ENCODE measurements at places on chromosomes 2 and 18.

- no peak for DNase-seq
Measured at GRCh38 chr2:182229297-182229696, 197.5 kb downstream of the PDE1A start.

DNA sequence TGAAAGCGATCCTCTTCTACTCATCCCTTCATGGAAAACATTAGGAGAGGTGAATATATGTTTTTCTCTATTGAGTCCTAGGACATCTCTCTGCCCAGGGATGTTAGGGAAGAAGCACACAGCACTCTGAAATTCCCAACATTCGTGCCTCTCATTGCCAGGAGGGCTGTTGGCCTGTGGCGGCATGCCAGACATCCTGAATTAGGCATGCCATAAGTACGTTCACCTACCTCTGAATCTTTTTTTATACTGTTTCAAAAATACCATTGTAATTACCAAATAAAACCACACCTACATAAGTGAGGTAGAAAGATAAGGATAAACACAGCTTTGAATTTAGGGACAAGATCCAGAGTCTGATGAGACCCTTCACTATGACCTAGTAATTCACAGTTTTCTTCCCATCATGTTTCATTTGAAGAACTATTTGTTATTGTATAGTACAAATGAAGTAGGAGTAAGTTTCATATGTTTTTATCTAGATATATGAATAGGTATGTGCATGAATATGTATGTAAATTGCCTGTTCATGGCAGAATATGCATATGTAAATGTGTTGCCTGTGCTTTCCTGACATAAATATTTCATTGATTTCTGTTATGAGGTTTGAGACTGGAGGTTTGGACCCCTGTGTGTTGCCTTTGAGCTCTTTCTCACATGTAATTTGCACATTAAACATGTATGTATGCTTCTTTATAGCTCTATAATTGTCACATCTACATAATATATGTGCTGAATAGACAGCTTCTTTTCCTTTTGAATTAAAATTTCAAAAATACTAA is 66.6 kb upstream of the STAM2 start:
- no peak for DNase-seq

DNA sequence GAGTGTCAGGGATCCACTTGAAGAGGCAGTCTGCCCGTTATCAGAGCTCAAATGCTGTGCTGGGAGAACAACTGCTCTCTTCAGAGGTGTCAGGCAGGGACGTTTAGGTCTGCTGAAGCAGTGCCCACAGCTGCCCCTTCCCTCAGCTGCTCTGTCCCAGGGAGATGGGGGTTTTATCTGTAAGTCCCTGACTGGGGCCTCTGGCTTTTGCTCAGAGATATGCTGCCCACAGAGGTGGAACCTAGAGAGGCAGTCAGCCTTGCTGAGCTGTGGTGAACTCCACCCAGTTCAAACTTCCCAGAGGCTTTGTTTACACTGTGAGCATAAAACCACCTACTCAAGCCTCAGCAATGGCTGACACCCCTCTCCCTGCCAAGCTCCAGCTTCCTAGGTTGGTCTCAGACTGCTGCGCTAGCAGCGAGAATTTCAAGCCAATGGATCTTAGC is 38.1 kb downstream of the PLEK start:
- no peak for DNase-seq

- no peak for DNase-seq
Measured at GRCh38 chr2:220220009-220220408, 592.6 kb downstream of the SLC4A3 start.

- no peak for DNase-seq
Measured at GRCh38 chr2:177606636-177607035, 214.1 kb downstream of the AGPS start.

DNA sequence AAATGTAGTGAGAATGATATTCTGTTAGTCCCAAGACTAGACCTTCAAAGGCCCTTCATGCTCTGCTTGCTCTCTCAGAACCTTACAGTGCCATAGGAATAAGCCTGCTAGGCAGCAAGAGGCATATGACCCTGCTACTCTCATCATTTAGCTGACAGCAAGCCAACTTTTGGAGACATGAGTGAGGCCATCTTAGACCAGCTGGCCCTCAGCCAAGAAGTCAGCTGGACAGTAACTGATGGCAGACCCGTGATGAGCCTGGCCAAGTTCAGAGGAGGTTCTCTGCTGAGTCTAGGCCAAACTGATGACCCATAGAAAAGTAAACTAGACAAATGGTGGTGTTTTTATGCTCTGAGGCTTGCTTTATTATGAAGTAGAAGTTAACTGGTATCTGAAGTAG is 82.6 kb downstream of the C18orf54 start:
- no peak for DNase-seq

- DNase-seq, result no peak
Measured at GRCh38 chr18:61635901-61636528, 256.8 kb downstream of the RNF152 start.

DNA sequence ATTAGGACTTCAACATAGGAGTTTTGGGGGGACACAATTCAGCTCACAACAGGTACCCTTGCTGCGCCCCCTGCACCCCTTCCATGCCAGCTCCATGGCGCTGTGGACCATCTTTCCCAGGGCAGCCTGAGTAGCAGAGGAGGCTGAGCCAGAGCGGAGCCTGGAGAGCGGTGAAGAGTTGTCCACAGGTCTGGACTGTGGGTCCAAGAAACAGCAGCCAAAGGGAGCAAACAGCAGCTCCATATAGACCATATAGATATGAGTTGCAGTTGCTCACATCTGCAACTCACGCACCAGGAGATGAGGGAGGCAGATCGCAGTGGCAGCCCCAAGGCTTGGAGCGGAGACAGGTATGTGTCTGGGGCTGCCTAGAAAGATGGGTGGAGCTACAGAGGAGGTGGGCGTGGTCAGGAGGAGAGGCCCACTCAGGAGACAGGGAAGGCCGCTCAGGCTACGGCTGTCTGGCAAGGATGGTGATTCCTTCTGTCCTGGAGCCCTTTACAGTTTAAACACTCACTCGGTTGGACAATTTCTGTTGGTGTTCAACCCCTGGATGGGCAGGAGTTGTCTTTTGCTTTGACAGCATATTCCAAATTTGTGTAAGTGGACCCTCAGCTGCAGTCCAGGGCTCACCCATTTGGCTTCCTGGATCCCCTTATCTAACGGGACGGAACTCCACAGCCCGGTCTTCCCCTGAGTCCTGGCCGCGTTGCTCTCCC is 155.1 kb downstream of the LPIN1 start:
- no peak for DNase-seq

- DNase-seq, result no peak
Measured at GRCh38 chr2:48767330-48767729, 11.8 kb upstream of the LHCGR start.

GRCh38 chr2:44450806-44451205 is 89.1 kb downstream of the CAMKMT start:
- DNase-seq, result no peak

DNA sequence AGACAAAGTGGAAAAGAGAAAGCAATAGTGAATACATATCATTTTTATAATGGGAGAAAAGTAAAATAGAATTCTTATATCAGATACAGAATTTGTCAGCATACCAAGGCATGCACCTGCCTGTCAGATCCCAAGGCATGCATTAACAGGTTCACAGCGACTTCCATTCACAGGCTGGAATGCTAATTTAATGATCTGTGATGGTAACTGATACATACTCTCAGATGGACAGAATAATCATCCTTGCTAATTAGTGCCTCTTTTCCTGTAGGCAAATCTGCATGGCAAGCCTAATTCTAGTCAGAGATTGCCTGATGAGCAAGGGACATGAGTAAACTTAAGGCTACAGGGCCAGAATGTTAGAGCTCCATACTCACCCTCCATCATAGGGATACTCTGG is 76.1 kb downstream of the PRKRA start:
- no peak for DNase-seq

- DNase-seq, result no peak
Measured at GRCh38 chr2:46200100-46200690, 97.0 kb upstream of the EPAS1 start.

DNA sequence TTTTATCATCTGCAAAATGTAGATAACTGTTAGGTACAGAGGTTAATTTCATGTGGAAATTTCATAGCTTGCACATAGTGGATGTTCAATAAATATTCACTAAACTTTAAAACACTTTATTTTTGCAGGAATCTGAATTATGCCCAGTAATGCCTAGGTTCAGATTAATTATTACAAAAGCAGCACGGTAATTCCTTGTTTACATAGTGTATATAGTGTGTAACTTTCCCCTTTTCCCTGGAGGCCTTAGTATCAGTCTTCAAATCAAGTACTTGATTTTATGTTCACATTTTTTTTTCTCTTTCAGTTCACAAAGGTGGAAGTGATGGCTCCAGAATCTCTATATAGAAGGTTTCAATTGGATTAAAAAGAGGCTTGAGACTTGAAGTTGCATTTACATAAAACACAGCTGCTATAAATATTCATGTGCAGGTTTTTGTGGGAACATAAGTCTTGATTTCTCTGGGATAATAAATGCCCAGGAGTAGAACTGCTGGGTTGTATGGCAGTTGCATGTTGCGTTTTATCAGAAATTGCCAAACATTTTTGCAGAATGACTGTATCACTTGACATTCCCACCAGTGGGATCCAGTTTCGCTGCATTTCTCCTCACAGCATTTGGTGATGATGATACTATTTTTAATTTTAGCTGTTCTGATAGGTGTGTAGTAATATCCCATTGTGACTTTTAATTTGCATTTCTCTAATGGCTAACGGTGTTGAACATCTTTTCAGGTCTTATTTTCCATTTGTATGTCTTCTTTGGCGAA is 27.6 kb upstream of the LGALSL start:
- DNase-seq, result no peak

- no peak for DNase-seq
Measured at GRCh38 chr18:76377359-76377756, 117.7 kb downstream of the ZNF516 start.

DNA sequence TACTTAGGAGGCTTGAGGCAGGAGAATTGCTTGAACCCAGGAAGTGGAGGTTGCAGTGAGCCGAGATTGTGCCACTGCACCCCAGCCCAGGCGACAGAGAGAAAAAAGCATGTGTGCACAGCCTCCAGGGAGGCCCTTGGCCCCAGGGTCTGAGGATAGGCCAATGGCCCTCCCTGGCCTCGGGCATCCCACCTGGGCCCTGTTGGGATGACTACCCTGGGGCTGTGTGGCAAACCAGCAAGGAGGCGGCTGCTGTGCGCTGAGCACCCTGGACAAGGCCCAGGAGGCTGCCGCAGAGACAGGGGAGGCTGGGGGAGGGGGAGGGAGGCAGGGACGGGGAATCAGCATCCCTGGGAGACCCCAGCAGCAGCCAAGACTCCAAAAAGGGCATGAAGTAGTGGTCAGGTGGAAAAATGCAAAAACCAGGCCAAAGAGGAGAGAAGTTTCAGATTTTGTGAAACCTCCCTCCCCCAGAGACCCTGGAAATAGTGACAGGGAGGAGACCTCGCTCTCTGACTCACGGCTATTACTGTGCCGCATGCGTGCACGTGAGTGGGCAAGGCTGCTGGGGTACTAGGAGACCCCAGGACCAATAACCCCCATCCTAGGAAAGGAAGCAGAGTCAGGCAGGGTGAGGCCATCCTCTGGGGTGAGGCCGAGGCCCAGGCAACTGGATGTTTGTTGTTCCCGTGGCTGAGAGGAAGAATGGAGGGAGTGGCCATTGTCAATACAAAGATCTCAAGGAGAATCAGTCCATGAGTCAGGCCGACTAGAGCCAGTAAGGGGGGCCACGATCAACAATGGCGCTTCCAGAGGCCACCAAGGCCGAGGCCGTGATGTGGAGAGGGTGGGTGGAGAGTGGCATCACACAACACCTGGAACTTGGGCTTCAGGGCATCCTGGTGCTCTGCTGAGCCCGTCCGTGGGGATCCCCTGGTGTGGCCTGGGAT is 16.0 kb upstream of the B3GNT7 start:
- DNase-seq, result no peak

- no peak for DNase-seq
Measured at GRCh38 chr18:44135741-44136140, 544.9 kb upstream of the SETBP1 start.

DNA sequence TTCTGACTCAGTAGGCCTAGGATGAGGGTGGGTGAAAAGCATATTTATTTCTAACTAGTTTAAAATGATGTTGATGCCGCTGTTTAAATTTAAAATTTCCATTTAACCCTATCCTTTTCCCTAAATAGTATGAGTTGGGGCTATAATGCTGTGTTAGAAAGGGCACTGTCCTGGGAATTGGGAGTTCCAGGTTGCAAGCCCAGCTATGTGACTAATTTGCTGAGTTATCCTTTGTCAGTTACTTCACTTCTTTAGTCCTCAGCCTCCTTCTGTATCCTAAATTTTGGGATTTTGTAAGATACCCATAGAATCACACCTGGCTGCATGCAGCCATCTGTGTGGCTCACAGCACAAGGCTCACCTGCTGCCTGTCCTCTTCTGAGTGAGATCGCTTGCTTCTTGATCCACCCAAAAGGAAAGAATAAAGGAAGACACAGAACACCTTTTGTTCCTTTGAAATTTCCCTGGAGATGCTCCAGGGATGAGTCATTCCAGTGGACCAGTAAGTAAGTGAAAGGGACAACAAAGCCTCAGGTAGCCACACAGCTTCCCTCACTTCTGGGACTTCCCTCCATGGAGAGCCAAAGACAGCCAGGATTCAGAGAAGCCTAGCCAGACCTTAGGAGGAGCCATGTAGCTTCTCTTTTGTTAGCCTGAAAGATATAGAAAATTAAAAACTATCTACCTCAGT is 97.2 kb downstream of the DTNA start:
- no peak for DNase-seq

DNA sequence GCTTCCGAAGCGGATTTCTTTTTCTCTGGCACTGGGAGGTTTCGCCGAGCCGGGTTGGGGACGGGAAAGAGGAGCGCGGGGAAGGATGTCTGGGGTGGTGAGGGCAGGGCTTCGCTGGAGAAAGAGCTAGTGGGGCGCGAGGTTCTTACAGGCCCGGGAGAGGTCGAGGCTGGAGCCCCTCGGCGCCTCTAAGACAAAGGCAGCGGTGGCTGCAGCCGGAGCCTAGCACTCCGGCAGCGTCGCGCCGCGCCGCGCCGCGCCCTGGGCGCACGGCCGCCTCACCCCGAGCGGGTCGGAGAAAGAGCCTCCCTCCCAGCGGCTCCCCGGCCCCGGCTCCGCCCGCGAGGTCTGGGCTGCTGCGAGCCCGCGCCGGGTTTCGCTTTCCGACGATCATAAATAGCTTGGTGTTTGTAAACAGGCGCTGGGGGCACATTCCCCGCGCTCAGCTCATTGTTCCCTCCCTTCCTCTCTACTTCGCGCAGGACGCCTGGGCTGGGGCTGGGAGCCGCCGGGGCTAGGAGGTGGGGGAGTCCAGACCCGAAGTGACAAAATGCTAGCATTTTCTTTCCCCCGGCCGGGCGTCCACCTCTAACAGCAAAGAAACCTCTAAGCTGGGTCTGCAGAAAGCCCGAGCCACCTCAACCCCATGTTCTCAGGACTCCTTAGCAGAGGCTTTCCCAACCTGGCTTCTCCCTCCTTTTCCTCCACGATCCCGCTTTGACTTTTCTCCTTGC is 813 bp upstream of the MEIS1 start:
- no peak for DNase-seq

- DNase-seq, result no peak
Measured at GRCh38 chr2:11043245-11043644, 112.0 kb upstream of the SLC66A3 start.

- peak; percentile 35 for DNase-seq
Measured at GRCh38 chr2:437756-438393, 150.0 kb upstream of the ALKAL2 start.

GRCh38 chr2:10382354-10383061 is 65.6 kb downstream of the ODC1 start:
- DNase-seq, result peak; percentile 16

- no peak for DNase-seq
Measured at GRCh38 chr2:152022090-152022489, 76.8 kb downstream of the CACNB4 start.

GRCh38 chr2:20424300-20425290 is 22.3 kb upstream of the RHOB start:
- no peak for DNase-seq
